Brain (organoid and tissue), 16 donors: ENCODE measurements at places on chromosomes 3 and 15.

GRCh38 chr3:23761440-23761896 is 44.3 kb upstream of the UBE2E1 start:
- no peak for DNase-seq

GRCh38 chr15:68821190-68821840 is 620 bp upstream of the ANP32A start:
- no peak for DNase-seq

DNA sequence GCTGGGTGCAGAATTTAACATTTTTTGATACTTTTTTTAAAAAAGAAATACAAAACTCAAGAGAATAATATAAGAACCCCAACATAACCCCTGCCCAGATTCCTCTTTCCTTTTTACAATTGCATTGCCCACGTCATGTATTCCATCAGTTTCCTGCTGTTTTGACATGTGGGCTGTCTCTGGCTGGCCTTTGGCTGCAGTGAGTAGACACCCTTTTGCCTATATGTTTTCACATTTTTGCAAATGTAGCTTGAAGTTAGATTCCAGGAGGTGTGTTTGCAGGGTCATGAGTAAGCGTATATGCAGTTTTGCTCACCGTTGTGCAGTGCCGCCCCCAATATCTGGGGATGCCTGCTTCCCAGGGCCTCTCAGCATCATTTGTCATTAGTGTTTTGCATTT is 28.0 kb upstream of the ATP10A start:
- DNase-seq, result no peak

DNA sequence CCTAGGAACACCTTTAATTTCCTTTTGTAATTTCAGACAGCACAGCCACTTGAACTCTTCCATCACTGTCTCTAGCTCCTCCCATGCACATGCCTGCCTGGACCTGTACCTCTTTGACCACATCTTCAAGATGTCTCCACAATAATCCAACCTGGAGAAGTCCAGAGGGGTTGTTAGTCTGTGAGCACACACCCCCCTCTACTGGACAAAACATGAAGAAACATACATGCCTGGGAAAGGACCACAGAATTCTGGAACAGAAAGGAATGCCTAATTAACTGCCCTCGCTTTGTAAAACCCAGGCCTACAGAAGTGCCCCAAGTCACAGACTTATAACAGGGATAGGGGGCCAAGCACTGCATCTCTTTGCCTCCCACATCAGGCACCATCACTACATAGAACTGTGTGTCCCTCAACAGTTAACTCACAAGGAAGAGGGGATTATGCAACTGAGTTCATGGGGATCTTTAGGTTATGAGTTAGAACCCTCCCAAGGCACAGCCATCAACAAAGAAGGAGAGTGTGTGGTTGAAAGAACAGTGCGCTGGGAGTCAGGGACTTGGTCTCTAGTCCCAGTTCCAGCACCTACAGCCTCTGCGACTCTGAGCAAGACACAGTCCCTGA is 61.7 kb downstream of the FMN1 start:
- DNase-seq, result peak; percentile 70

DNA sequence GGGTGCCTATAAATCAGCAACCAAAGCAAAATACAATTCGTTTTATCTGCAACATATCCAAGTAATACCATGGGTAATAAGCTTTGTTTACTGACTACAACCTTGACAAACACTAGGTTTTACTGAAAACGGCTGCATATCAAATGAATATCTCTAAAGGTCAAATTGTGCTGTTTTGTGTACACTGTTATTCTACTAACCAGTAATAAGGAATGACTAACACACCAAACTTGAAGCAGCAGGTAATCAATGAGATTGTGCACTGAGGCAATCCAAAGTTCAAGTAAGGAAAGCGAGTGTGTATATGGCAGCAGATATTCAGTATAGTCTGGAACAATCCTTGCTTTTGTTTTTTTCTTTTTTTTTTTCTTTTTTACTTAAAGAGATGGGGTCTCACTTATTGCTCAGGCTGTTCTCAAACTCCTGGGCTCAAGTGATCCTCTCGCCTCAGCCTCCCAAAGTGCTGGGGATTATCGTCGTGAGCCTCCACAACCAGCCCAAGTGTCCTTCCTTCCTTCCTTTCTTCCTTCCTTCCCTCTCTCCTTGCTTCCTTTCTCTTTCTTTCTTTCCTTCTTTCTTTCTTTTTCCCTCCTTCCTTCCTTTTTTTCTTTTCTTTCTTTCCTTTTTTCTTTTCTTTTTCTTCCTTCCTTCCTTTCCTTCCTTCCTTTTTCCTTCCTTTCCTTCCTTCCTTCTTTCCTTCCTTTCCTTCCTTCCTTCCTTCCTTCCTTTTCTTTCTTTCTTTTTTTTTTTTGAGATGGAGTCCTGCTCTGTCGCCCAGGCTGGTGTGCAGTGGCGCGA is 34.9 kb downstream of the AP3S2 start:
- DNase-seq, result no peak

- no peak for DNase-seq
Observed at GRCh38 chr3:101185341-101185740, 135.0 kb downstream of the IMPG2 start.

- no peak for DNase-seq
Observed at GRCh38 chr3:65829228-65829627, 209.5 kb downstream of the MAGI1 start.

- peak; percentile 3 for DNase-seq
Observed at GRCh38 chr3:110393941-110394340, 677.7 kb upstream of the NECTIN3 start.

GRCh38 chr3:194760494-194761137 is 74.9 kb downstream of the FAM43A start:
- no peak for DNase-seq

DNA sequence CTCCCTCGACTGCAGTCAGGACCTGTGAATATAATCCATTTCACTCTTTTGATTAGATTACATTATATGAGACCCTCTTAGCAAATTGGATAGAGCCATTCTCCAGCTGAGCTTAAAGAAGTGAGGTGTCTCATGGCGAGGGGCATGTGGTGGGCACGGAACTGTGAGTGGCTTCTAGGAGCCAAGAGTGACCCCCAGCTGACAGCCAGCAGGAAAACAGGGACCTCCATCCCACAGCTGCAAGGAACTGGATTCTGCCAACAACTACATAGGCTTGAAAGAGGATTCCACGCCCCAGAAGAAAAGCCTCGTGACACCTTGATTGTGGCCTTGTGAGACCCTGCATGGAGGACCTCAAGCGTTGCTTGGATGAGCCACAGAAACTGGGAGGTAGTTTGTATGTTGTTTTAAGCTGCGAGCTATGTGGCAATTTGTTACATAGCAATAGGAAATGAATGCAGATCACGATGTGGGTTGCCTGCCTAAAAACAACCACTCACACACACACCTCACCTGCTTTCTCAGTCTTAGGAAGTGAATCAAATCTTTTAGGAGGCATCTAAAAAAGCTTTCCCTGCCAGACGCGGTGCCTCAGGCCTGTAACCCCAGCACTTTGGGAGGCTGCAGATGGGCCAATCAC is 84.2 kb upstream of the BHLHE40 start:
- DNase-seq, result no peak

DNA sequence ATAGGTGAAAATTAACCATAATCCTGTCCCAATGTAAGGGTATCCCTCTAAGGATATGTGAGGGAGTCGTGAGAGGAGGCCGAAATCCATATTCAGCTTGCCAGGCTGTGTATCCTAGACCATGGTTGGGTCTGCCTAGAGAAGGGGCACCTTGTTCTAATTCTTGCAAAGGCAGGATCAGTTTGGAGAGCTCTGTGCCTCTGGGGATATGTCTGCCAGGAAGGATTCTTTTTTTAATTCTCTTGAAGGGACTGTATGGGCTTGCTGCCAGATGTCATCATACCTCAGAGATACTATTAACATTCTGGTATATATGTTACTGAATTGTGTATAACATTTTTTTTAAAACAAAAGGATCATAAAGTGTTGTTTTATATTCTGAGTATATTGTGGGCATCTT is 2.4 kb downstream of the ATP1B3 start:
- peak; percentile 5 for DNase-seq

DNA sequence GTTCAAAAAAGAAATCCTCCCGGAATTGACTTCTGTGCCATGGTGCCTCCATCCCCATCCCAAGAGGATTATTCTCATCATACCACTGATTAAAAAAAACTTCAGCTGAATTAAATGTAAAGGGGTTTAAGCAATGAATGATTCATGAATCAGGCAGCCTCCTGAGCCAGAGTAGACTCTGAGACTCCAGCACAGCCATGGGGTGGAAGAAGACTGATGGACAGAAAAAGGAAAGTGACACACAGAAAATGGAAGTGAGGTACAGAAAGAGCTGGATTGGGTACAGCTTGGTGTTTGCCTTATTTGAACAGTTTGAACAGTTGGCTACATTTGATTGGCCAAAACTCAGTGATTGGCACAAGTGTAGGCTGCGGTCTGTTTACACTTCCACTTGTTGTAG is 224.8 kb upstream of the ATP10A start:
- peak; percentile 7 for DNase-seq

GRCh38 chr3:114393367-114394072 is 99.7 kb downstream of the TIGIT start:
- DNase-seq, result no peak

GRCh38 chr3:87084868-87085267 is 93.9 kb upstream of the VGLL3 start:
- DNase-seq, result no peak

DNA sequence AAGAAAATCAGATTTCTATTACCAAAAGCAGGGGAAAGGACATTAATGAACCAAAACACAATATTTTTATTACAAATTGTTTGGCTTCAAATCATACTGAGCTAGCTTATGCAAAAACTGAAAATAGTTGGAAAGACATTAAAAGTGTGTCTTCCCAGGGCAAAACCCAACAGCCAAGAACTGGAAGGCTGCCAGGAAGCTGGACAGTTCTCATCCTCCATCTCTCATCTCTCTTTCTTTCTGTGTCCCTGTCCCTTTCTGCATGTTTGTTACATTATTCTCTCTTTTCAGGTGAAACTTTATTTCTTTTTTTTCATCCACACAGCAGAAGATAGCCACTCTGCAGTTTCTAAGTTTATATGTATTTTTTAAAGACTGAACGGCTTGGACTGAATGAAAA is 41.1 kb upstream of the SNTN start:
- DNase-seq, result no peak

DNA sequence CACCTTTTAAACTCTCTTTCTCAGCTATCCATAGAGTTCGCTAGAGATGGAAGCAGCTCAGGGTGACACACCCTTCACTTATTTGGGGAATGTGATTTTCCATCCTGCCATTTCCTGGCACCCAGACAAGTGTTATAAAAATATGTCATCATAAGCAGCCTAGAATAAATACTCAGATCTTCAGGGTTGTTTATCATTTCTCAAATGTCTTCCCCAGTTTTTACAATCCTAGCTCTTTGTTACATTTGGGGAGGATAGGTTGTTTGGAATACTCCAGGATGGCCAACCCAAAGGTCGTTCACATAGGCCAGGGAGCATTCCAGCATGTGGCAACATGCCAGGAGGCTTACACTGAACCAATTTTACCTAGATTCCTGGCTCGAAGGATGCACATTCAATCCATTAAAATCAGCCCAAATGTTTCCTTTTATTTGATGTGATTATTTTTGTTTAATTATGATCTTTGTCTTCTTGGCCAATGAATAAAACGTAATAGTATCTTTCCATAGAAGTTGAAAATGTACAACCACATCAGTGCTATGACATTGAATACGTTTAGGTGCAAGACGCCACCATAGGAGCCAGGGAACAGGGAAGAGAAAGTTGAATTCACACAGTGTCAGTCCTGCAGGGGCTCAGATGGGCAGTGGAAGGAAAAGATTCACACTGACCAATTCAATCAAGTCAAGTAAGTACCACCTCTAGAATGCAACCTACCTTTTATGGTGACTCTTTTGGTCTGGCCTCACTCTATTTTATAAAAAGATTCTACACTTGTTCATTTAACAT is 537.7 kb upstream of the MDFIC2 start:
- peak; percentile 72 for DNase-seq

GRCh38 chr3:155880286-155880685 is 9.8 kb downstream of the GMPS start:
- DNase-seq, result no peak

- DNase-seq, result no peak
Observed at GRCh38 chr15:58544756-58545155, 113.0 kb downstream of the LIPC start.

- no peak for DNase-seq
Observed at GRCh38 chr3:186073641-186074040, 35.2 kb downstream of the ETV5 start.

GRCh38 chr15:98868564-98868963 is 139.0 kb downstream of the PGPEP1L start:
- no peak for DNase-seq

- DNase-seq, result peak; percentile 1
Observed at GRCh38 chr15:49315391-49315823, 107.6 kb upstream of the FGF7 start.

GRCh38 chr3:57756528-57757401 is 656 bp downstream of the SLMAP start:
- peak; percentile 40 for DNase-seq

DNA sequence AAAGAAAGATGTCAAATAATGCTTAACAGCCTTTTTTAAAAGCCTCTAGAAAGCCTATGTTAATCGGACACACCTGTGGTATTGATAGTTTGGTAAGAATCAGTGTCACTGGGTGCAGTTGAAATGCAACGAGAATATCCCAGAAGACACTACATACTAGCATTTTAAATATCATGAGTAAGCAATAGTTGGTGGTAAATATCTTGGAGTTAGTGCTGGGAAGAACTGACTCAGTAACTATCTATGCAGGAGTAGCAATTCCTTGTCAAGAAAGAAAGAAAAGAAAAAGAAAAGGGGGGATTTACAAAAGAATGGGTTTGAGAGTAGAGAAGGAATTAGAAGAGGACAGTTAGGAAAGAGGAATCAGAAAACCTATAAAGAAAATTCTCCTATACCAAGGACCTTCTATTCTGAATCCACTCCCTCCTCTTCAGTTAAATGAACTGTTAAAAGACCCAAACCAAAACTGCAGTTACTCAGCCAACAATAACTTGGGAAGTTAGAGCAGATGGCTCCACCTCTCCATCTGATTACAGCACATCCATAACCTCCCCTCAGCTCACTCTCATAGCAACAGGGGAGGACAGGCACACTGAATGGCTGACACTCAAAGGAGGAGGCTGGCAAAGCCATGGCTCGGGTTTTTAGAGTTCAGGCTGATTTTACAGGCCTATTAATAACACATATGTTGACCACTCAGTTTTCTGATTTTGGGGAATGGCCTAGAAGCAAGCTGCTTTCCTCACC is 207.6 kb upstream of the MDFIC2 start:
- DNase-seq, result no peak

DNA sequence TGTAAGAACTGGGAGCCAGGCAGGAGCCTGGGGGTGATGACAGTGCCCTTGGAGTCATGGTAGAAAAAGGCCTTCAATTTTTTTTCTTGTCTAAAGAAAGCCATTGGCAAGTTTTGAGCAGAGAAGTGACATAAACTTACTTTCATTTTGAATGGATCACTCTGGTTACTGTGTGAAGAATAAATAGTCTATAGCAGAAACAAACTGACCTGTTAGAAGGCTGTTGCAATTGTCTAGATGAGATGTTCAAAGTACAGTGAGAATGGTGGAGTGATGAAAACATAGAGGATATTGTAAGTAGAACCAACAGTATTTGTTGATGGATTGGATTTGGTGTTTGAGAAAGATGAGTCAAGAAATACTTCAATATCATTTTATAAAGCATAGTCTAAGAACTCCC is 439.9 kb downstream of the TBL1XR1 start:
- no peak for DNase-seq
